ENCODE measurements at places on chromosomes 12 and 14.

DNA sequence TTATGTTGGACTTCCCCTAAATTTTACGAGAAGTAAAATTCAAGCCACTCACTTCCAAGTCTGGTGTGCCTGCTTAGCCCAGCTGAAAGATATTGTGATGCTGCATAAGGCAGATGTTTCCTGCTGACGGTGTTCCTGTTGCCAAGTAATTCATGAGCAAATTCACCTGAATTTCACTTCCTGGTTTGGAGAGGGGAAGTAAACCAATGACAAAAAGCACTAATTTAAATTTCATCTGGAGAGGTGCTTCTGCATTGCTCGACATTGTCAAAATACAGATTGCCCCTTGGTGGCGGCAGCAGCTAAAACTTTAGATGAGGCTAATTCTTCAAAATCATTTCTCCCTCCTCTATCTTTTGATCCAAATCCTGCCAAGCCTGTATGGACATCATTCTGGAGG is 281.1 kb downstream of the AACS start:
- DNase-seq, result no peak

DNA sequence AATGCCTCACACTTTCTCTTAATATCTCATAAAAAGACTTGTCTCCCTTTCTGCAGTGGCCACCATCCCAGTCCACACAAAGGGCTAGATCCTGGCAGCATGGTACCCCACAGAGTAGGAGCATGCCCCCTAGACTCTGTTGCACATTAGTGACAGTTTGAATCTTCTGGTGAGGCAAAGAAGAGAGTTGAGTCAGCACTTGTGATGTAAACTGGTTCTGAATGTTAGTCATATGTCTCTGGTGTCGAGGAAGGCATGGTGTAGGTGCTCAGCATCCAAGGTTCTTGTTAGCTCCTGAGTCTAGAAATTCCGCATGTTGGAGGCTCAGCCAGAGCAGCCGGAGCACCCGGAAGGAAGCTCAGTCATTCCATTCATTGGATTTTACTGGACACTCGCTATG is 9.8 kb downstream of the TTC9 start:
- DNase-seq, result no peak

- DNase-seq, result peak; percentile 60
Observed at GRCh38 chr14:77562681-77563080, 53.8 kb downstream of the SPTLC2 start.

- peak; percentile 53 for DNase-seq
Observed at GRCh38 chr12:45435945-45436710, 220.2 kb downstream of the ANO6 start.
